ENCODE measurements at places on chromosomes 13 and 19.
A peak's percentile ranks its signal among the peaks of the same experiment; 100 is the strongest.

DNA sequence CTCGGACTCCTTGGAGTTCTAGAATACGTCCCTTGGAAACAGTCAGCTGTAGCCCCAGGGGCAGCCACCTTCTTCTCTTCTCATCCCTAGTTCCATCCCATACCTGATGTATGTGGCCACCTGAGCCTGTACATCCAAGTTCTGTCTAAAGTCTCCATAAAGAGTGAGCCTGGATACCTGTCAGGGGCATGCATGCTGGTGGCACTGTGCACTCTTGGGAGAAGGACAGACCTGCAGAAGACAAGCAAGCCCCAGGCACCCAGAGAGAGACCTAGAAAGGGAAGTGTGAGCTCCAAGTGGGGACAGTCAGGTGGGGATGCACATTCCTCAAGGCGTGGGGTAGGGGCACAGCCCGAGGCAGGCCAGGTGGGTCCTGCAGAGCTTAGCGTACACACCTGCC is 21.4 kb downstream of the SIAH3 start:
- no peak for DNase-seq

DNA sequence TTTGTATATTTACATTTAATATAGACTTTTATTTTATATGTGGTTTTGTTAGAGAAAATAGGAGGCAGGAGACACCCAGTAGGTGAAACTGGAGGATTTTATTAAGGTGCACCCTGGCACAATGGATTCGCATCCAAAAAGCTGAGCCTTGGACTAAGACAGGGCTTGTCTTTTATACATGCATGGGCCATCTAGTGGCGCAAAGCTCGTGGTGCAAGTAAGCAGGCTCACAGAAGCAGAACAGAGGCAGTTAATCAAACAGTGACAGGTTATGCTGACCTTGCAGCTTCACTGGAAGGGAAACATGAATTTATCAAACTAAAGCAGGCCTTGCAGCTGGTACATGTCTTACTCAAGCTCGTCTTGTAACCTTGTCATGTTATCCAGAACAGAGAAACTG is 58.8 kb upstream of the ZNF681 start:
- peak; percentile 21 for DNase-seq

- DNase-seq = no peak
Measured at GRCh38 chr13:79246578-79246949, 159.5 kb downstream of the RBM26 start.

- no peak for DNase-seq
Measured at GRCh38 chr19:13120817-13121216, 2.8 kb downstream of the NACC1 start.

DNA sequence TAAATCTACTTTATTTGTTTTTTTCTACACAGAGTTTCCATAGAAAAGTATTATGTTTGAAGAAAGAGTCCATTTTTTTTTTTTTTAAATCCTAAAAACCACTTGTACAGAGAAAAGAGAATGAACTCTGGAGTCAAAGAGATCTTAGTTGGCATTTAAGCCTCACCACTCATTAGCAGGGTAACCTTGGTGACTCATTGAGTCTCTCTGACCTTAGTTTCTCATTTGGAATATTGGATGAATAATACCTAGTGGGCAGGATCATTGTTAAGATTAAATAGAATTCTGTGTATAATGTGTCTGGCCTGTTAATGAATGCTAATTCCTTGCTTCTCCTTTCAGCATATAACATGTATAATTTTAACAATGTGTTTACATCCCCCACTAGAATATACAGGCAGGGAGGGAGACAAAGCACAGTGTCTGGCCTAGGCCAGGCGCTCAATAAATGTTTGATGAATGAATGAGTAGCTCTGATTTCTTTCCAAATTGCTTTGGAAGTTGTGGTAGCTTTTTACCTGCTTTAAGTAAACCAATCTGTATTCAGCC is 48.7 kb upstream of the MYCBP2 start:
- DNase-seq = no peak

DNA sequence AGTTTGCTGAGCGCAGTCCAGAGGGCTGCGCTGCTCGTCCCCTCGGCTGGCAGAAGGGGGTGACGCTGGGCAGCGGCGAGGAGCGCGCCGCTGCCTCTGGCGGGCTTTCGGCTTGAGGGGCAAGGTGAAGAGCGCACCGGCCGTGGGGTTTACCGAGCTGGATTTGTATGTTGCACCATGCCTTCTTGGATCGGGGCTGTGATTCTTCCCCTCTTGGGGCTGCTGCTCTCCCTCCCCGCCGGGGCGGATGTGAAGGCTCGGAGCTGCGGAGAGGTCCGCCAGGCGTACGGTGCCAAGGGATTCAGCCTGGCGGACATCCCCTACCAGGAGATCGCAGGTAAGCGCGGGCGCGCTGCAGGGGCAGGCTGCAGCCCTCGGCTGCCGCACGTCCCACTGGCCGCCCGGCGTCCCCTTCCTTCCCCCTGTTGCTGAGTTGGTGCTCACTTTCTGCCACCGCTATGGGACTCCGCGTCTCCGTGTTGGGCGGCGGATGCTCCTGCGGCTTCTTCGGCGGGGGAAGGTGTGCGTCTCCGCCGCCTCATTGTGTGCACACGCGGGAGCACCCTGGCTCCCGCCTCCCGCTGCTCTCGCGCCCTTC is 772 bp downstream of the GPC6 start:
- no peak for DNase-seq

- no peak for DNase-seq
Measured at GRCh38 chr13:73482556-73482955, 423.8 kb downstream of the KLF5 start.

DNA sequence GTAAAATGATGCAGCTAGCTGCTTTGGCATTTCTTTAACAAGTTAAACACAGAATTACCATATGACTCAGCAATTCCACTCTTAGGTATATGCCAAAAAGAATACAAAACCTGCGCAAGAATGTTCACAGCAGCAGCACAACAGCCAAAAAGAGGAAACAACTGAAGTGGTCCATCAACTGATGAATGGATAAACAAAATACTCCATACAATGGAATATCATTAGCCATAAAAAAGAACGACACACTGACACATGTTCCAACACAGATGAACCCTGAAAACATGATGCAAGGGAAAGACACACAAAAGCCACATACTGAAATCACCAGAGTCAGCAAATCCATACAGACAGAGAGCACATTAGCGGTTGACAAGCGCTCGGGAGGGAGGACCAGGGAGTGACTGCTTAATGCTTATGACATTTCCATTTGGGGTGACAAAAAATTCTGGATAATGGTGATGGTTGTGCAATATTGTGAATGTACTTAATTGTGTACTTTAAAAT is 3.0 kb downstream of the PCID2 start:
- no peak for DNase-seq

DNA sequence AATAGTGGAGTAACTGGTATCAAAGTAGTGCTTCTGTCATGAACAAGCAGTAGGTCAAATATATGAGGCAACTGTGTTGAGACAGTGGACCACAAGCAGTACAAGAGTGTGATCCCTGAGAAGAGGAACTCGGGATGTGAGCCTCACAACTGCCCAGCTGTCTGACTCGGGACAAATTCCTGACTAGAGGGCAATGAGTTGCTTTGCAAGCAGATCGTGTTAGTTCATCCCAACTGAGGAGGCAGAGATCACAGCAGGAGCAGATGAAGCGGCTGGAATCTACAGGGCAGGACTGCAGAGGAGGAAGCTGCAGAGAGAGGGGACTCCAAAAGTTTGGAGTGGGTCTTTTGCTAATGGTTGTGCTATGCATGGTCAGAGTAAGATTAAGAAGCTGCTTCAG is 741.1 kb downstream of the DIAPH3 start:
- no peak for DNase-seq

DNA sequence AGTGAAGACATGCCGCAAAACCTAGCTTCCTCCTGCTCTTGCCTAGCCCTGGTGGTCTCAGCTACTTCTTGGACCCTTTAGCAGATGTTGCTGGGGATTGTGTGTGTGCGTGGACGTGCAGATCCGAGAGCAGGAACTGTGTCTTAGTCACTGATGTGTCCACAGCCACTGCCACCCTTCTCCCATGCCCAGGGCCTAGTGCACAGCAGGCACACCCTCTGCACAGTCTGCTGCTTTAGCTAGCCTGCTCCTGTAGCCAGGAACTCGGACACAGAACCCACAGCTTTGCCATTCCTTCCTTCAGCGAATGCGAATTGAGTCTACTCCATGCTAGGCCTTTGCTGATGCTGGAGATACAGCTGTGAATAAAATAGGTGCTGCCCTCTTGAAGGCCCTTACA is 2.3 kb downstream of the CLPTM1 start:
- no peak for DNase-seq

GRCh38 chr13:107721125-107721869 is 494.0 kb downstream of the LIG4 start:
- no peak for DNase-seq

DNA sequence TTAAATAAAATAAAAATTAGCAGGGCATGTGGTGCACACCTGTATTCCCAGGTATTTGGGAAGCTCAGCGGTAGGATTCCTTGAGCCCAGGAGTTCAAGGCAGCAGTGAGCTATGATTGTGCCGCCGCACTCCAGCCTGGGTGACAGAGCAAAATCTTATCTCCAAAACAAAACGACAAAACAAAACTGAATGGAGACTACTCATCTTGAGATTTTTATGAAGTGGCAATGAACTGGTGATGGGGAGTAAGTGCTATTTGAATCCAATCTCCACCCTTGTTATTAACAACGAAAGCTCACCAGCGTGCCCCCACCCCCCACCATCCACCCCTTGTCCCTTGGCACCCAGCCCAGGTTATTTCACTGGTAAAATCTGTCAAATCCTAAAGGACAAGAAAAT is 45.2 kb upstream of the URI1 start:
- DNase-seq = no peak

- peak; percentile 10 for DNase-seq
Measured at GRCh38 chr13:36819739-36820090, 693 bp downstream of the RFXAP start.

- no peak for DNase-seq
Measured at GRCh38 chr13:109007946-109008345, 378.5 kb downstream of the MYO16 start.

DNA sequence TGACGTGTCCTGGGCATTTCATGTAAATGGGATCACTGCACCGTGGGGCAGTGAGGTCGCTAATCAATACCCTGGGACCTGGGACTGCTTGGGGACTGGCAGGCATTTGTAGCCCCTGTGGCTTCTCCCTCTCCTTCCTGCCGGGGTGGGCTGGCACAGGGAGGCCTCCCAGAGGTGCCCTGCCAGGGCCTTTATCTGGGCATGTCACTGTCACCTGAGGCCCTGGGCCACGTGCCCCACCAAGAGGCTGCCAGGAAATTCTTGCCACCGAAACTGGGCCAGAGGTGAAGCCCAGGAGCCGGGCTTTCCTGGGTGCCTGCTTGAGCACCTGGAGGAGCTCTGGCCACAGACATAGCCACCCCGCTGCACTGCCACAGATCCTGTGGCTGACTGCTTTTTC is 1.8 kb upstream of the NMRK2 start:
- DNase-seq = peak; percentile 73

GRCh38 chr19:45526143-45526542 is 18.9 kb downstream of the VASP start:
- peak; percentile 73 for DNase-seq

DNA sequence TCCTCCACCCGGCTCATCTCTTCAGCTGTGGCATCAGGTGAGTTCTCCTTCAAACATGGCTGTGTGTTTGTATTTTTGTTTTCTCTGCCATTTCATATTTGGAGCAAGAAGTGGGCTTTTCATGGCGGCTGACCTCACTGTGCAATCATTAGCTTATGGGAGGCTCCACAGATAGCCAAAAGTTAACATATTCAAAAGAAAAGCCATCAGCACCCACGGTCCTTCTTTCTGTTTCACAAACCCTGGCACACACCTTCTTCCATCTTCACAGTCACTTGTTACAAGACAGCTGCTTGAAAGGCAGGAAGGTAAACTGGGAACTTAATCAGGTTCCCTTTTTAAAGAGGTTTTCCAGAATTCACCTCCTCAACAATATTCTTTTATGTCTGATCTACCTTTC is 69.3 kb upstream of the ATP12A start:
- no peak for DNase-seq

GRCh38 chr13:82963226-82964099 is 918.8 kb downstream of the SLITRK1 start:
- DNase-seq = no peak

GRCh38 chr13:75416327-75417011 is 65.5 kb downstream of the TBC1D4 start:
- DNase-seq = no peak

- DNase-seq = no peak
Measured at GRCh38 chr19:18593367-18594095, 4.9 kb downstream of the REX1BD start.

GRCh38 chr19:18306888-18307260 is 16.0 kb downstream of the LSM4 start:
- no peak for DNase-seq

DNA sequence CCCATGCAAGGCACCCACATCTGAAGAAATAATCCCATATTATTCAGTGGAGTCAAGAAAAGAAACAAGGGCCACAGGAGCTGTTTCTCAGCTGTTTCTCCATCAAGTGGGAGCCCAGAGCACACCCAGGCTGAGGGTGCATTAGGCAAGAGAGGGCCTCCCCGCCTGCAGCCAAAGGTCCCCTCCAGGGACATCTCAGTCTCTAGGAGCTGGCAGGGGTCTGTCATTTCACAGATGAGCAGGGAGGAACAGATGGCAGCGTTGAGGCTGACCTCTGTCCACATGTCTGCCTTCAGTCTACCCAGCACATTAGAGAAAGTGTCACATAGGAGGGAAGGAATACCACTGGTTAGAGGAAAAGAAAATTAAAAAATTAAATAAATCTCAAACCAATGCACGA is 157.7 kb downstream of the ZNF536 start:
- no peak for DNase-seq

- DNase-seq = peak; percentile 14
Measured at GRCh38 chr13:78241278-78241919, 322.8 kb upstream of the EDNRB start.

- no peak for DNase-seq
Measured at GRCh38 chr13:55991666-55992065, 1149.1 kb upstream of the PRR20A start.

DNA sequence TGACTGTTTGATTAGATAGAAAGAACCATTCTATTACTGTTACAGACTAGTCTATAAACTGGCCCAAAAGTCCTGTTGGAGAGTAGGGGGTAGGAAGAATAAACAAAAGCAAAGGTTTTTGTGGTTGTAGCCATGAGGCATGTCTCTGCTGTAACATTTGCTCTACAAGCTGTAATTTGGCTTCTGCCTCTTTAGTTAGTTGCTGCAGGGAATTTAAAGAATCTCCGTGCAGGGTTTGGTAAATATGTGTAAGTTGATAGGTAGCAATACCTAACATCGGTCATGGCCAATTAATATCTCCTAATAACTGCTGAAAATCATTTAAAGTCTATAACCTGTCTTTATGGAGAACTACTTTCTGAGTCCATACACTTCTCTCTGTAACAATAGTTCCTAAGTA is 13.0 kb downstream of the FPR3 start:
- no peak for DNase-seq

Measured in heart right ventricle (tissue), 16 donors.